ENCODE measurements at places on chromosomes 11 and 22.
A peak's percentile ranks its signal among the peaks of the same experiment; 100 is the strongest.

DNA sequence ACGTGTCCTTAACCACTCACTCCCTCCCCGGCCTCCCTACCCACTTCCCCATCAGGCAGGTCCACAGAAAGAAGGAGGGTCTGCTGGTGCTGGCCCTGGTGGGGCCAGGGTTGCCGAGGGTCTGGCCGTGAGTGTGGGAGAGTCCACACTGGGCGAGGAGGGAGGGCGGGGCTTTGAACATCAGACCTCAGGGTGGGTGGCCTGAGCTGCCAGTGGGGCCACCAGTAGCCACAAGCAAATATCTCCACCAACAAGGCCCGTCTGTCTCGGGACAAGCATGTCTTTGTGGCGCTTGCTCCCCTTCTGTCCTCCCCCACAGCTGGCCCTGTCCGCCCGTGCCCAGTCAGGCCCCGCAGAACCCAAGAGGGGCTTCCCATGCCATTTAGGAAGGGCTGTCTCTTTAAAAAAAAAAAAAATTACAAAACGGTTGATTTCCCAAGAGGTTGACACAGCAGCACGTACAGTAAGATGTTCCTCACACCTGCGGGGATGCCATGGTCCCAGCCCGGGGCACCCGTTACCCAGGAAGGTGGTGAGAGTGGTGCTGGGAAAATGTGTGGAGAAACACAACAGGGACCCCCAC, 17.7 kb upstream of the TALDO1 start:
- DNase-seq: no peak

- DNase-seq: no peak
These were observed 9.5 kb downstream of the CTTN start for GRCh38 chr11:70407814-70408213.

- DNase-seq: no peak
These were observed 15.6 kb upstream of the SUSD2 start for GRCh38 chr22:24165673-24166072.

GRCh38 chr11:59267736-59268475, 55.2 kb upstream of the MPEG1 start:
- DNase-seq: peak; percentile 97

DNA sequence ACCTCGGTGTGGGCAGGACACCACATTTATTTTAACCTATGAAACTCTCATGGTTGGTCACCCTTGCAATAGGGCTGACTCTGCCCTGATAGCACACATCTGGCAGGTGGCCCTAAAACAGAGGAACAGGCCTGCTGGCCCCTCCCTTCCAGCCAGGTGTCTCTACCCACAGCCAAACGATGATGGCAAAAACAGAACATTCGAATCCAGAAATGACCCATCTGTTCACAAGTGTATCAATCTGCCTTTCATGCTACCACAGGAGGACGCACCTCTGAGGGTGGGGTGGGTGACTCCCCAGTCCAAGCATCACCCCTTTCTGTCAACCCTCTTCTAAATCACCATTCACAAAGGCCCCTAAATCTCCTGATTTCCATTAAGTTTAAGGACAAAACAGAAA, 118.1 kb downstream of the ETS1 start:
- DNase-seq: no peak
